ENCODE measurements at places on chromosomes 12 and 14.

DNA sequence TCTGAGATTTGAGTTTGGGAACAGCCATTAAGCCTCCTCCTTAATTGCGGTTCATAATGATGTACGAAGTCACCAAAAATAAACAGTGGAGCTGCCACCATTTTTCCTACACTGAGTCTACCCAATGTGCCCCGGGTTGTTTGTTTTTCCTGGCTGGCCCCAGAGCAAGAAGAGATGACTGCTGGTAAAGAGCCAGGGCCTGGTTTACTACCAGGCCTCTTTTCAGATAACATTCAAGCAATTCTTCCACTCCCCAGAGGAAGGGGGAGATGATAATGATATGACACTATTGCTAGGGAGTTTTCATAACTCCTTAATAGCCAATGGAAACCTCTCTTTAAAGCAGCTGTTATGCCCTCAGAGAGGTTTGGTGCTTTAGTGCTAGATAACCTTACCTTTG, 42.3 kb downstream of the BRAP start:
- H3K27ac ChIP-seq: no peak overlapping the region
- peaks cover 2% of the 10 kb centered on the region for H3K36me3 ChIP-seq
- H3K4me1 ChIP-seq: no peaks in the 10 kb centered on the region
- H3K27me3 ChIP-seq: no peaks in the 10 kb centered on the region
- H3K4me3 ChIP-seq: no peak overlapping the region

GRCh38 chr12:111424793-111425251, 19.1 kb downstream of the SH2B3 start:
- no peak for DNase-seq
- peaks cover 3% of the 10 kb centered on the region for H3K36me3 ChIP-seq
- peak overlapping the region; percentile 17 for H3K27ac ChIP-seq
- H3K4me3 ChIP-seq: no peak overlapping the region
- H3K27me3 ChIP-seq: no peaks in the 10 kb centered on the region

DNA sequence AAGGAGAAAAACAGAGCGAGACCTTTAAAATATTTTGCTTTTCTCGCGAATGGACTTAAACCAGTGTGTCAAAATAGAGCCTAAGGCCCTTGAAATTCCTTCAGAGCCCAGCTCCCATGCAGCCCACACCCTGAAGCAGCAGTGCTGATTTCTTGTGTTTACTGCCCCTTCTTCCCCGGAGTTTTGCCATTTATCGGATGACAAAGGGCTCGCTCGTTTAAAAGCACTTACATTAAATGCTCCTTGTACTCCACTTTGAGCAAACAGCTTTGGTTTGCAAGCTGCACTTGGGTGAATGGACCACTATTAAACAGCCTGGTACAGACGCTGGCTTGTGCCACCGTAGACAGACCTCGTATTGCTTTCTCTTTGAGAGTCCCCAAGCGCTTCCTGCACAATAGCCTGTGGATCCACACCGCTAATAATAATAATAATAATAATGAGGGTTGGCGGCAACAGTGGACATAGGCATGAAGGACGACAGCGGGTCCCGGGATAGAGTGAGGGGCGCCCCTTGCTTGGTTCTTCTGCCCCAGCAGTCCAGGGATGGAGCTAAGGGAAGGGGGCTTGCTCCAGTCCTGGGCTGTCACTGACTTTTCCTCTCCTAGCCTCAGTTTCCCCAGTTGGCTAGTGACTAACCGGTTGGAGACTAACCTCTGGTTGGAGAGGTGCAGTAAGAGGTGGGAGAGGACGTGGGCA, 6.6 kb downstream of the DLK1 start:
- H3K36me3 ChIP-seq: no peaks in the 10 kb centered on the region
- H3K4me3 ChIP-seq: no peak overlapping the region
- no peak overlapping the region for H3K27ac ChIP-seq
- DNase-seq: no peak
- H3K27me3 ChIP-seq: peaks cover 10% of the 10 kb centered on the region

- H3K27me3 ChIP-seq: no peaks in the 10 kb centered on the region
- no peaks in the 10 kb centered on the region for H3K36me3 ChIP-seq
- no peak overlapping the region for H3K4me3 ChIP-seq
- H3K4me1 ChIP-seq: no peaks in the 10 kb centered on the region
- DNase-seq: no peak
These were observed 53.9 kb upstream of the PTGR2 start for GRCh38 chr14:73797543-73798265.

DNA sequence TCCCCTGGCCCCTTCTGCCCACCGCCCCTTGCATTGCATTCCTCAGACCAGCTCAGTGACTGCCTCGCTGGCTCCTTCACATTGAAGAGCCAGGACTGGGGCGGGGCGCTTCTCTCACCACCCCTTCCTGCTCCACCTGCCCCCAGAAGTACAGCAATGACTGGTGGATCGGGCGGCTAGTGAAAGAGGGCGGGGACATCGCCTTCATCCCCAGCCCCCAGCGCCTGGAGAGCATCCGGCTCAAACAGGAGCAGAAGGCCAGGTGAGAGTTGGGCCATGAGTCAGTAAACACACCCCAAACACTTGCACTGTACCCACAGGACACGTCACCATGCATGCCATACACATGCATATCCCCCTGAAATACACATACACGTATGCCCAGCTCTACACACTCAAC, 5.8 kb downstream of the CACNB3 start:
- no peak for DNase-seq
- peaks cover 4% of the 10 kb centered on the region for H3K4me1 ChIP-seq
- H3K4me3 ChIP-seq: no peak overlapping the region
- H3K27me3 ChIP-seq: no peaks in the 10 kb centered on the region
- H3K36me3 ChIP-seq: no peaks in the 10 kb centered on the region

- H3K36me3 ChIP-seq: peaks cover 4% of the 10 kb centered on the region
- no peak overlapping the region for H3K27ac ChIP-seq
- peak; percentile 50 for DNase-seq
These were observed 12.0 kb downstream of the CLSTN3 start for GRCh38 chr12:7142056-7142644.

DNA sequence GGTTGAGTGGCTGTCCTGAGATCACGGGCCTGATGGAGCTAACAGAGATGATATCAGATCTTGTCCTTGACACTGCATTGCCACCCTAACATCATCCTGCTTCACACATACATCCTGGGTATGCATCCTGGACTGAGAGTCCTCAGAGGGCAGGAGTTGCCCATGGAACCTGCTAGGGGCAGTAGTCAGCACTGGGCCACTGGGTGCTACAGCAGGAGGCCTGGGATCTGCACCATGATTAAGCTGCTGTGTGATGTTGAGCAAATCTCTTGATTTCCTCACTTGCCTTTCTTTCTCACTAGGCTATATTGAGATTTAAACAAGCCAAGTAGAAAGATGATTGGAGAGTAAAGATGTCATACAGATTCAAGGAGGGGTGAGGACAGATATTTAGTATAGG, 22.1 kb upstream of the EIF4B start:
- peaks cover 15% of the 10 kb centered on the region for H3K27me3 ChIP-seq
- no peak overlapping the region for H3K4me3 ChIP-seq

DNA sequence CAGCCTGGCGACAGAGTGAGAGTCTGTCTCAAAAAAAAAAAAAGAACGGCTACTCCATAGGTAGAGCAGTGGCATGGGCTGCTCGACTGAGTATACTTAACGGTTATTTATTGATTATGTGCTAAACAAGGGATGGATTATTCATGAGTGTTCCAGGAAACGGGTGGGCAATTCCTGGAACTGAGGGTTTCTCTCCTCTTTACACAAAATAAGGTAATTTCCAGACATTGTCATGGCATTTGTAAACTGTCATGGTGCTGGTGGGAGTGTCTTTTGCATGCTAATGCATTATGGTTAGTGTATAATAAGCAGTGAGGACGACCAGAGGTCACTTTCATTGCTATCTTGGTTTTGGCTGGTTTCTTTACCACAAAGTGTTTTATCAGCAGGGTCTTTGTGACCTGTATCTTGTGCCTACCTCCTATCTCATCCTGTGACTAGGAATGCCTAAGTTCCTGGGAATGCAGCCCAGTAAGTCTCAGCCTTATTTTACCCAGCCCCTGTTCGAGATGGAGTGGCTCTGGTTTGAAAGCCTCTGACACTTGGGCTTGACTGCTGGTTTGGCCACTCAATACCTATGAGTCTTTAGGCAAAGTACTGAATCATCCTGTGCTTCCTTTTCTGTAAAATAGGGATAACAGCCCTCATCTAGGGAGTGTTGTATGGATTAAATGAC, 3.2 kb downstream of the DGLUCY start:
- H3K4me1 ChIP-seq: peaks cover 79% of the 10 kb centered on the region
- no peaks in the 10 kb centered on the region for H3K27me3 ChIP-seq

DNA sequence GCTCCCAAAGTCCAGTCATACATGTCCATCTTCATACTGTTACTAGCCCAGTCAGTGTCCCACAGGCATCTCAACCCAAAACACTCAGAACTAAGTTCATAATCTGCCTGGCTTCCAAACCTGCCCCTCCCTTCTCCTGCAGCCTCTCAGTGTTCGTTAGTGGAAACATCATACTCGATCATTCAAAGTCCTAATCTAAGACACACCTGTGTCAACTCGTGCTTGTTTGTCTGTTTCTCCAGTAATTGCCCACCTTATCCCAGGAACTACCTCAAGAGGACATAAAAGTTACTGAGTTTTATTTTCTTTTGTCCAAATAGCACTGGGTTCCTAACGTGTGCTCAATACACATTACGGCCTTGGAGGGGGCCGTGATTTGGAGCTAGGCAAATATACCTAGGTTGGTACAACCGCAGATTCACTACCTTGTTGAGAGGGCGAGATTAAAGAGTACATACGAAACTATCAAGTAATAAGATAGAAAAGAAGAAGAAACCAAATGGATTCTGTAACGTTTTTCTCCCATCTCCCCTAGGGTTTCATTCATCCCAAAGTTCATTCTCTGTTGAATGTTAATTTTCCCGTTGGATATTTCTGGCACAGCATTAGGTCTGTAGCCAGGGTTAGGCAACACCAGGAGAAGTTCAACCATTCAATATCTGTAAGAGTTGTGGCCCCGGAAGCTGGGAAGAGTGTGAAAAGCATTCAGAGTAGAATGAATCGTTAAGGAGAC, 3.2 kb downstream of the RNASE8 start:
- H3K27me3 ChIP-seq: peaks cover 42% of the 10 kb centered on the region
- H3K4me1 ChIP-seq: no peaks in the 10 kb centered on the region
- no peak for DNase-seq
- no peak overlapping the region for H3K4me3 ChIP-seq
- no peak overlapping the region for H3K27ac ChIP-seq

- no peaks in the 10 kb centered on the region for H3K36me3 ChIP-seq
- no peak overlapping the region for H3K27ac ChIP-seq
- no peaks in the 10 kb centered on the region for H3K4me1 ChIP-seq
These were observed 35.1 kb upstream of the C14orf180 start for GRCh38 chr14:104544362-104544961.

GRCh38 chr12:54404061-54405004, 14.7 kb downstream of the ITGA5 start:
- H3K4me1 ChIP-seq: peaks cover 2% of the 10 kb centered on the region
- H3K27ac ChIP-seq: no peak overlapping the region
- H3K27me3 ChIP-seq: no peaks in the 10 kb centered on the region

DNA sequence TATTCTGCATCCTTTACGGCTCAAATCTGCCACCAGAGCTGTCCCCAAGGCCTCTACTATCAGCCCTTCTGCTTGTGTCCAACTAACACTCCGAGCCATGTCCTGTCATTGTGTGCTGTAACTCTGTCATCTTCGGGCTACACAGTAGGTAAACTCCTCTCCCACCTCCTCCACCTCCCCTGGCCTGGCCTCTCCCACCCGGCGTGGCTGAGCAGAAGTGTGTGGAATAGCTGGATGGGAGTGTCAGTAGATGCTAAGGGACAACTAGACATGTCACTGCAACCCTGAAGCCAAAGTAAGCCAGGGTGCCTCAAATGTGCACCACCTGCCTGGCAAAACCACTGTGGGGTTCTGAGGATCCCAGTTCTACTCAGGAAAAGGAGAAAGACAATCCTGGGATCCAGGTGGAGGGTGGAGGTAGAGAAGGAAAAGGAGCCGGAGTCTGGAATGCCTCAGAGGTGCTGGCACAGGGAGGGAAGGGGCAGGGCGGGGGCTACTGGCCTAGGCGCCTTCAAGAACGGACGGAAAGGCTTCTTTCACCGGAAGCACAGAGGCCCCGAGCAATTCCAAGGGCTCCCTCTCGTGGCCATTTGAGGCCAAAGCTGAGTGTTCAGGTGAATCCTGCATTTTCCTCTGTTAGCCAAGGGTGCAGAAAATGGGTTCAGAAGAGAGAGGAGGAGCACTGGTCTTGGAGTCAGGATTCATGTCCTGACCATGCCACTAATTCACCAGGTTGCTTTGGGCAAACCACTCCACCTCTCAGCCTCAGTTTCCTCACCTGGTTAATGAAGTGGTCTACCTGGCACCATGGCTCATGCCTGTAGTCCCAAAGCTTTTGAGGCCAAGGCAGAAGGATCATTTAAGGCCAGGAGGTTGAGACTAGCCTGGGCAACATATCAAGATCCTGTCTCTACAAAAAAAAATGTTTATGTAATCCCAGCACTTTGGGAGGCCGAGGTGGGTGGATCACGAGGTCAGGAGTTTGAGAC, 20.5 kb upstream of the FAM181A start:
- no peak overlapping the region for H3K27ac ChIP-seq
- DNase-seq: peak; percentile 72
- no peak overlapping the region for H3K4me3 ChIP-seq
- H3K27me3 ChIP-seq: peaks cover 21% of the 10 kb centered on the region

GRCh38 chr12:71155225-71155624, 2.6 kb downstream of the TSPAN8 start:
- DNase-seq: no peak
- no peaks in the 10 kb centered on the region for H3K27me3 ChIP-seq
- H3K27ac ChIP-seq: no peak overlapping the region

- peak overlapping the region; percentile 67 for H3K4me3 ChIP-seq
- H3K27me3 ChIP-seq: no peaks in the 10 kb centered on the region
- peaks cover 43% of the 10 kb centered on the region for H3K4me1 ChIP-seq
- peak overlapping the region; percentile 81 for H3K27ac ChIP-seq
- no peaks in the 10 kb centered on the region for H3K36me3 ChIP-seq
These were observed 50.3 kb upstream of the SRSF5 start for GRCh38 chr14:69716478-69717187.

- peaks cover 66% of the 10 kb centered on the region for H3K27me3 ChIP-seq
- DNase-seq: no peak
- H3K36me3 ChIP-seq: no peaks in the 10 kb centered on the region
- H3K27ac ChIP-seq: no peak overlapping the region
These were observed 5.5 kb downstream of the LGR5 start for GRCh38 chr12:71445071-71445470.

DNA sequence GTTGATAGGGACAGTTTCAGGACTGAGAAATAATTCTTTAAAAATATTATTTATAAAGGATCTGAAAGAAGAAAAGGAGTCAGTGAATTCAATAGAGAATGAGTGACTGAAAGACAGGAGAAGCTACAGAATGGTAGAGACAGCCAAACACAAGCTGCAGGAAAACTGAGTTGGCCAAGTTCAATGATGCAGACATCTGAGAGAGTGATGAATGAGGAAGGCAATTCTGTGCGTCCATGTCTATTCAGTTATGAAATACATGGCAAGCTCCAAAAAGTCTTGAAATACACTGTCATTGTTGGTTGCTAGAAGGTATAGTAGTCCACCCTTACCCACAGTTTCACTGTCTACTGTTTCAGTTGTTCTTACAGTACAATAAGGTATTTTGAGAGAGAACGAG, 6.8 kb downstream of the LRRC74A start:
- no peaks in the 10 kb centered on the region for H3K27me3 ChIP-seq
- no peaks in the 10 kb centered on the region for H3K36me3 ChIP-seq
- no peak for DNase-seq
- no peaks in the 10 kb centered on the region for H3K4me1 ChIP-seq
- H3K4me3 ChIP-seq: no peak overlapping the region

Measured in activated T-cell treated with anti-CD3 and anti-CD28 coated beads, Interleukin-2, amount 50 U/mL, for 72 hours (primary cell).